ENCODE measurements at places on chromosomes 5 and 9.

- DNase-seq: peak; percentile 19
These were observed 459.9 kb upstream of the NMUR2 start for GRCh38 chr5:152864991-152865390.

GRCh38 chr9:73325983-73326382 lies 174.3 kb downstream of the ANXA1 start:
- no peak for DNase-seq

- DNase-seq: no peak
These were observed 276.8 kb upstream of the CLINT1 start for GRCh38 chr5:158135682-158136179.

DNA sequence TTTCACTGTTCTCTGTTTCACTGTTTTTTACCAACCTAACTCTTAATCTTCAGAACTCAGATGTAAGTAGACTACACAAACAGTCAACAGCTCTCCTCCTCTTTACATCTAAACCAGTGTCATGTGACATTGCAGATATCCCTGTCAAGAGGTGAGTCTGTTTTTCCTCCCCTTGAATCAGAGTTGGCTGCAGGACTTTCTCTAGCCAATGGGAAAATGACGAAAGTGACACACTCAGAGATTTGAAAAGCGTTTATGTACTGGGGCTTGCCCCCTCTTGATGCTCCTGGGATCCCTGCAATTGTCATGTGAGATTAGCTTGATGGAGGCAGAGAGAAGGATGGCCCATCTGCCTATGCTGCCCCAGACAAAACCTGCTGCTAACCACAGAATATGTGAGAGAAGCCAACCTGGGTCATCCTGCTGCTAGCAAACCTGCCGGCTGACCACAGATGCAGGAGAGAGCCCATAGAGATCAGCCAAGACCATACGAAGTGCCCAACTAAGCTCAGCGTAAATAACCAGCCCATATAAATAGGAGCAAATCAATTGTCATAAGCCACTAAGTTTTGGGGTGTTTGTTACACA lies 111.1 kb downstream of the ASTN2 start:
- no peak for DNase-seq

GRCh38 chr5:1245905-1246576 lies 20.9 kb downstream of the SLC6A18 start:
- peak; percentile 18 for DNase-seq

GRCh38 chr5:82405618-82406204 lies 127.6 kb upstream of the RPS23 start:
- no peak for DNase-seq

DNA sequence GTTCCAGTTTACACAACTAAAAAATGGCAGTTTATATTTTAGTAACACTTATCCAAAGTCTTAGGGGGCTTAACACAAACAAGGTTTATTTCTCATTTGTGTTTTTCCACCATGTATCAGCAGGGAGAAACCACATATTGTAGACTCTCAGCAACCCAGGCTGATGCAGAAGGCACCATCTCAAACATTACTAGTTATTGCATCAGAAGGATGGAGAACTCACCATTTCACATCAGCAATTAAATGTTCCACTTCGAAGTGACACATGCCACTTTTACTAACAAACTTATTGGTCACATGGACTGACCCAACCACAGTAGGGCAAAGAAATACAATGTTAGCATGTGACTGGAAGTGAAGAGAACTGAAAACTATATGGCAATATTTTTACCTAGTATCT lies 22.5 kb upstream of the SMC2 start:
- no peak for DNase-seq

GRCh38 chr5:134177369-134178095 lies 782 bp upstream of the SKP1 start:
- DNase-seq: peak; percentile 70

DNA sequence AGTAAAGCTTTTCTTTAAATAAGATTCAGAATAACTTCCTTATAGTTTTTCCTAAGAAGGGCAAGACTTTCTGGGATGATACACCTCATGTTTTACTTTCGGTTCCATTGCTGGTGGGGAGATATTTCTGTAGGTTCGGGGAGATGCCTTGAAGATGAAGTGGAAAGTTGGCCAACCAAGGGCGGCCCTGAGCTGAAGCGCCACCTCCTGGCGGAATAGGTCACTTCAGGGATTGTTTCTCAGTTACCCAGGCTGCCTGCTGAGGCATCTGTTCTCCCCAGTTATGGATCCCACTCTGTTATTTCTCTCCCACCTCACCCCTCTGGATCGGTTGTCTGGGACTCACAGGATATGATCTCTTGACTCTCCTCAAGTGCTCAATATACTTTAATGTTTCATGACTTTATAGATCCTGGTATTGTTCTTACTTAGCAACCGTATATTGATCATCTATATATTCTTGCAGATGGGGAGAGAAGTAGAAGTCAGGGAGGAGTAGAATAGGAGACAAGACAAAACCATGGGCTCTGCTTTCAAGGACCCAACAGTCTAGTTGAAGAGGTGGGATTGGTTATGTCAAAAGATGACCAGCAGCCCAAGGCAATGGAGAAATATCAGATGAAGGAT lies 23.4 kb downstream of the MEGF10 start:
- DNase-seq: peak; percentile 64

- no peak for DNase-seq
These were observed 244.8 kb upstream of the HAPLN1 start for GRCh38 chr5:83965441-83965840.

DNA sequence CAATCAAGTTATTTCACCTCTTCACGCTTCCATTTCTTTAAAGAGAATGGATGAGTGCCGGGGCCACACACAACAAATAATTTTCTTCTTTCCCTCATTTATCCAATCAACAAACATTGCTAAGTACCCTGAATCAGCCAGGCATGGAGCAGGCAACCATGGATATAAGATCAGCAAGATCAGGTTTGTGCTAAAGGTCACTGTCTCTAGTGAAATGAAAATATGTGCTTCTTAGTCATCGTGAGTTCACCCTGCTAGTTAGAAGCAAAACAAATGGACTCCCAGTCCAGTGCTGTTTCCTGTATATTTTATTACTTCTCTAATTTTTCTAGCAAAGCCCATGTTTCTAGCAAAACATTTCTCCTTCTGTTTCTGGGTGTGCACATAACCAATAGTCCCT lies 629.2 kb downstream of the BNC2 start:
- DNase-seq: no peak

DNA sequence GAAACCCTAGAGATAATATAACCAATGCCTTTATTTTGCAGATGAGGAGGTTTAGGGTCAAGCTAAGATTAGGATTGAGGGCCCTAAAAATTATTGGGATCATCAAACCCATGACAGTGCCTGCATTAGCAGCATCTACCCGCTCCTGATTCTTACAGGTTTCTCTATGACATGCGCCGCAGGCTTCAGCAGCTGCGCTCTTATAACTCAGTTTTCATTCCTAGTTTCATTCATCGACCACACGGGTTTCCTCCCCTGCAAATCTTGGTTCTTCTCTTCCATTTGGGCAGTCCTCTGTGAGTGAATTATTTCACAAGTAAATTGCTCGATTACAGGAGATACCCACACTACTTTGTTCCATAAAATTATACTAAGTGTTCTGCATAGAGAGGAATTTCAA lies 137.2 kb downstream of the SLC24A2 start:
- no peak for DNase-seq

- DNase-seq: no peak
These were observed 11.0 kb downstream of the DMRT1 start for GRCh38 chr9:852539-852938.

DNA sequence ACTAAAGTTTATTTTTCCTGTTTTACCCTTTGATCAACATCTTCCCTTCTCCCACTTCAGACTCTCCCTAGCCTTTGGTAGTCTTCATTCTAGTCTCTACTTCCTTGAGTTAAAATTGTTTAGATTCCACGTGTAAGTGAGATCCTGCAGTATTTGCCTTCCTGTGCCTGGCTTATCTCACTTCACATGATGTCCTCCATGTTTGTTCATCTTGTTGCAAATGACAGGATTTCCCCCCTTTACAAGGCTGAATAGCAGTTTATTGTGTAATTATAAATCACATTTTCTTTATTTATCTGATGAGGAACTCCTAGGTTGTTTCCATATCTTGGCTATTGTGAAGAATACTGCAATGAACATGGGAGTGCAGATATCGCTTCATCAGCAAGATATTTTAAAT lies 461.7 kb downstream of the CHSY3 start:
- no peak for DNase-seq

GRCh38 chr5:178416206-178416882 lies 173.8 kb downstream of the COL23A1 start:
- no peak for DNase-seq

DNA sequence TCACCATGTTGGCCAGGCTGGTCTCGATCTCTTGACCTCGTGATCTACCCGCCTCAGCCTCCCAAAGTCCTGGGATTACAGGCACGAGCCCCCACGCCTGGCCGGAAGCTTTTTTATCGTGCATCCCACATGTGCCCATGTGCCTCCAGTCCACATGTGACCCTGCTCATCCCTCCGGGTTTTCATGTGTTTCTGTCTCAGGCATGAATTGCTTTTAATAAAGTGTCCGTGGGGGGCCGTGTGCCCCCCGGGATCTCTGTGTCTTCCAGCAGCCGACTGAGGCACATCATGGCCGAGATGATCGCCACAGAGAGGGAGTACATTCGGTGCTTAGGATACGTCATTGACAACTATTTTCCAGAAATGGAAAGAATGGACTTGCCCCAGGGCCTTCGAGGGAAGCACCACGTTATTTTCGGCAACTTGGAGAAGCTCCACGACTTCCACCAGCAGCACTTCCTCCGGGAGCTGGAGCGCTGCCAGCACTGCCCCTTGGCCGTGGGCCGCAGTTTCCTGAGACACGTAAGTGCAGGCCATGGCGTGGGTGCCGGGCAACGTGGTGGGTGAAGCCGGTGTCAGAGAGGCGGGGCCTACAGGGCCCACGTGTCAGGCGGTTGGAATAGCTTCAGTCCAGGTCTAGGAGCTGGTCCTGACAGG lies 22.1 kb upstream of the LRRC14B start:
- DNase-seq: peak; percentile 67

DNA sequence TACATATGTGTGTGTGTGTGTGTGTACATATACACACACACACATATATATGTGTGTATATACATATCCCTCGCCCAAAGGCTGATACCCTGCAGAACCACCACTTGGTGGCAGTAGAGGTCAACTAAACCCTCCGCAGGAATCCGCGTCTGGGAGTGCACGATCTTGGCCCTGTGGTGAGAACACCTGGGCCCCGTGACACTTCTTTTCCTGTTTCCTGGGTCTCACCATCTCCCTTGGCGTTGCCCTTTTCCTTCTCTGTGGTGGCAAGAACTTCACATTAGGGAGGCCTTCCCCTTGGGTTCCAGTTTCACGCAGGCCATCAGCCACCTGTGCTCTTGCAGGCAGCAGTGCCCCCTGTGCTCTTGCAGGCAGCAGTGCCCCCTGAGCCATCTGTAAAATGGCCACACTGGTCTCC lies 8.2 kb downstream of the IL9 start:
- peak; percentile 89 for DNase-seq

DNA sequence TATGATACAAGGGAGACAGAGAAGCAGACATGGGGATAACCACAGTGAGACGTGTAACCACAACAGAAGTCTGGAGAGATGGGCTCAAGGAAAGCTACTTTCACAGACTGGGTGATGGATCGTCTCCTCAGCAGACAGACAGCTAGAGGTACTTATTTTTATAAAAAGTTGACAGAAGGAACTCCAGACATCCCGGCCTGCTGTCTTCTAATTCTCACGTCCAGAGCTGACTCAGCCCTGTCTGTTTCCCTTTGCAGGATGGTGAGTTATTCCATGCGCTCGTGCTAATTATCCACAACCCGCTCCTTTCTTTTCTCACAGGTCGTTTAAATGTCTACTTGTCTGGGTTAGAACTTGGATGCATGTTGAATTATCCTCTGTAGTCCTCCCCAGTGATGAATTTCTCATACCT lies 304.5 kb downstream of the CWC27 start:
- no peak for DNase-seq

- DNase-seq: no peak
These were observed 32.6 kb upstream of the ANXA1 start for GRCh38 chr9:73118898-73119554.

Data from stomach (tissue), 19 donors.